ENCODE measurements at places on chromosomes 7 and 10.

DNA sequence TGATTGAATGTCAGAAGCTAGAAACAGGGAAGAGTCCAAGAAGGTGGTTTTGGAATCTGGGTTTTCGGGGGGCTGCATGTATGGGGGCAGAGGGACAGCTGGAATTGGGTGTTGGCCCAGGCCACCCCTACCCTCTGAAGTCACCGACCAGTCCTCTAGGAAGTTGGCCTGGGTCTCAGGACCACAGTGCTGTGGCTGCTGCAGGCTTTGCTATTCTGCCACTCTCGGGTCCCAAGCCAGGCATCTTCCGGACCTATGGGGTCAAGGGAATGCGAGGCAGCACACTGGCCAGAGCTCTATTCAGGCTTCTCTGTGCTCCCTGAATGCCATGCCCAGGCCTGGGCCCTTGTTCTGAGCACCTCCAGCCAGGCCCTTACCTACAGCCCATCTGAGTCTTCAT is 13.2 kb downstream of the FGF8 start:
- DNase-seq = no peak

DNA sequence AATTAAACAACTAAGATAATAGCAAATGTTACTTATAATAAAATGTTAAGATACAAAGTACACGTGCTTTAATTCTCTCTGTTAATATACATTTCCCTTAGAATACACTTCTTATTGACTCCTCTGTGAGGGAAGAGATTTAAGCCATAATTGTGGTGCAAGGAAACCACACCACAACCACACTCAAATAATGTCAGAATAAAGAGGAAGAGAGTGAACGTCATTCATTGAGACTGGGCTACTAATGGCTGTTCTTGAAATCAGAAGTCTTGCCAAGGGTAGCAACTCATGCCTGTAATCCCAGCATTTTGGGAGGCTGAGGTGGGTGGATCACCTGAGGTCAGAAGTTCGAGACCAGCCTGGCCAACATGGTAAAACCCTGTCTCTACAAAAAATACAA is 10.0 kb downstream of the FAM171A1 start:
- no peak for DNase-seq

GRCh38 chr7:98368716-98369115 is 32.2 kb downstream of the BAIAP2L1 start:
- DNase-seq = no peak

GRCh38 chr10:101355072-101355706 is 1.2 kb downstream of the BTRC start:
- DNase-seq = no peak

Data from effector CD8-positive, alpha-beta T cell (primary cell).